ENCODE measurements at places on chromosomes 3 and 15.

- no peak for DNase-seq
Measured at GRCh38 chr3:9749296-9749644, 482 bp upstream of the OGG1 start.

- DNase-seq: no peak
Measured at GRCh38 chr3:160171813-160172212, 53.4 kb upstream of the C3orf80 start.

DNA sequence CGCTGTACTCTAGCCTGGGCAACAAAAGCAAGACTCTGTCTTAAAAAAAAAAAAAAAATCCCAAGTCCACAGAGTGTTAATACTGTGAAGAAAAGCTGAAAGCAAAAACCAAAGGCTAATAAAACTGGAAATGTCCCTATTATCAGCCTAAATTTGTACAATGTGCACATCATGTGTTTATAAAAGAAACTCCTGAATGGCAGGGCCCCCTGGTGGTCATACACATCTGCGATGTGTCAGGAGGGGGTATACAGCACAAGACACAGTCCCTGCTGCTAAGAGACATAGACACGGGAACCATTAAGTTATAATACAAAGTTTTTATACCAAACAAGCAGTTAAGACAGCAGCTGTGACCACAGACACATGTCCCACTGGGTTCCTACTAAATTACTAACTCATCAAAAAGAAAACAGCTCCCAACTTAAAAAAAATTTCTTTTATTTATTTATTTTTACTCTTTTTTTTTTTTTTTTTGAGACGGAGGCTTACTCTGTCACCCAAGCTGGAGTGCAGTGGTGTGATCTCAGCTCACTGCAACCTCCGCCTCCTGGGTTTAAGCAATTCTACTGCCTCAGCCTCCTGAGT lies 31.0 kb downstream of the IDH2 start:
- peak; percentile 65 for DNase-seq

DNA sequence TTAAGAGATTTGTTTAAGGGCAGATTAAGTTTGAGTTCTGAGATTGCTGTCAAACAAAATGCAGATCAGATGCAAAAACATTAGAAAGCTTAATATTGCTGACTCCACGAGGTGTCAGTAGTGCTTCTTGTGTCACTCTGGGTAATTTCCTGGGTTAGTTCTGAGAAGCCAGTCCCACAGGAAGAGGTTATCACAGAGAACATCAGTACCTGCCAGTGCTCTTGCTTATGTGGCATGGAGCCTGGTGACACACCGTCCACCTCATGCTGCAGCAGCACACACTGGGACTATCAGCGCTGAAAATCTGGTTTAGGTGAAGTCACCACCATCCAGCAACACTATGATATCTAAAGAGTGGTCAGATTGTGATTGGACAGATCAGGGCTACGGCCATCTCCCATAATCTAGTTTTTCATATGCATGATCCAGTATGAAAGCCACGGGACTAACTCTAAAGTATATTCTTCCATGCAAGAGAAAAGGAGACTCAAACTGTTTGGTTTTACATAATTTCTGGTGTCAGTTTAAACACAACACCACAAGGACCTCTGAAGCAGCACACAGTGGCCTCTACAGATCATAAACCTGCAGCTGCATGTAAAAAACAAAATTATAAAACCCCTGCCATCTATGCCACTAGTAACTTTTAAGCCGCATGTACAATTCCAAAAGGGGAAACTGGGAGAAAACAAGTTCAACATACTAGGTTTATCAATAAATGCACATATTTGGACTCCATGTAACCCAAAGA lies 36.1 kb upstream of the MYO5C start:
- peak; percentile 56 for DNase-seq

- no peak for DNase-seq
Measured at GRCh38 chr15:100230784-100231183, 111.0 kb downstream of the ADAMTS17 start.

DNA sequence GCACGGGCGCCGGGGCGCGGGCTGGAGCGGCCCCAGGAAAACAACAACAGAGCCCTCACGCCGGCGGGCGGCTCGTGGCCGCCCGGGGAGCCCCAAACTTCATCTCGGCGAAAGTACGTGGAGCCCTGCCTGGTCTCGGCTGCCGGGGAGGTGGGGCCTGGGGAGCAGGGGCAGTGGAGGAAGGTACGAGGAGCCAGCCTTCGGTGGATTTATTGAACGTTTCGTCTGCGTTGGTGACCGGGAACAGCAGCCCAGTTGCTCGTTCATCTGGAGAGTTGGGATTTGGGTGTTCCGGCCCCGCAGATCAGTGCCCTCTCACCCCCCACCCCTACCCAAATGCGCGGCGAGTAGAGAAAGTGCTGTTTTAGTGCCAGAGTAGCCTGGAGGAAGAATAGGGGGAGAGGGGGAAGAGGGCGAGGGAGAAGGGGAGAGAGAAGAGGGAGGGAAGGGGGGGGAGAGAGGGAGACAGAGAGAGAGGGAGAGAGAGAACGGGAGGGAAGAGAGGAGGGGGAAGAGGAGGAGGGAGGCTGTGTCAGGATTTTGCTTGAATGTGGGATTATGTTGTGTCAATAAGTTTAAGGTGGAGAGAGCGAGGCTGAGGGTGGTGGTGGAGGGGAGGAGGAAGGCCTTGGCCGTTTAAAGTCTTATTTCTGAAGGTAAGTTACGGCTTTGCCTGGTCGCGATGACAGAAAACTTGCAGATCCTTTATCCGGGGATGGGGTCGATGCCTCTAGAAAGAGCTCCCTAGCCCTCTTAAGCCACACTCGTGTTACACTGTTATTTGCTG lies 970 bp downstream of the BBX start:
- no peak for DNase-seq

DNA sequence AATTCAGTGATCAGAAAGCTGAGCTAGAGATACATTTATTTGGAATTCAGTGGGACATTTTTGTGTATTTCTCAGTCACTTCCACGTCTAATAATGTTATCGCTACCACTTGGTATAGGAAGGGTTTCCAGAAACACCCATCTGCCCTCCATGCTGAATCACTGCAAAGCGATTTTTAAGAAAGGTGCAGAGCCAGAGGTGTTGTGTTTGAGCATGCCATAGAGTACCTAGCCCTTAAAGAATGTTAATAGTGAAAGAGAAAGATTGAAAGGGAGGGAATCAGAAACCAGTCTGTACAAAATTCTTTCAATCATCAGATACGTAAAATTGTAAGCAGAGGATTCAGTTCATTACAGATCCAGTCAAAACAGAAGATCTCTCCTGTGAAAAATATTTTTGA lies 80.1 kb upstream of the ARL6 start:
- no peak for DNase-seq

GRCh38 chr3:83002869-83003445 lies 1241.5 kb upstream of the GBE1 start:
- no peak for DNase-seq

DNA sequence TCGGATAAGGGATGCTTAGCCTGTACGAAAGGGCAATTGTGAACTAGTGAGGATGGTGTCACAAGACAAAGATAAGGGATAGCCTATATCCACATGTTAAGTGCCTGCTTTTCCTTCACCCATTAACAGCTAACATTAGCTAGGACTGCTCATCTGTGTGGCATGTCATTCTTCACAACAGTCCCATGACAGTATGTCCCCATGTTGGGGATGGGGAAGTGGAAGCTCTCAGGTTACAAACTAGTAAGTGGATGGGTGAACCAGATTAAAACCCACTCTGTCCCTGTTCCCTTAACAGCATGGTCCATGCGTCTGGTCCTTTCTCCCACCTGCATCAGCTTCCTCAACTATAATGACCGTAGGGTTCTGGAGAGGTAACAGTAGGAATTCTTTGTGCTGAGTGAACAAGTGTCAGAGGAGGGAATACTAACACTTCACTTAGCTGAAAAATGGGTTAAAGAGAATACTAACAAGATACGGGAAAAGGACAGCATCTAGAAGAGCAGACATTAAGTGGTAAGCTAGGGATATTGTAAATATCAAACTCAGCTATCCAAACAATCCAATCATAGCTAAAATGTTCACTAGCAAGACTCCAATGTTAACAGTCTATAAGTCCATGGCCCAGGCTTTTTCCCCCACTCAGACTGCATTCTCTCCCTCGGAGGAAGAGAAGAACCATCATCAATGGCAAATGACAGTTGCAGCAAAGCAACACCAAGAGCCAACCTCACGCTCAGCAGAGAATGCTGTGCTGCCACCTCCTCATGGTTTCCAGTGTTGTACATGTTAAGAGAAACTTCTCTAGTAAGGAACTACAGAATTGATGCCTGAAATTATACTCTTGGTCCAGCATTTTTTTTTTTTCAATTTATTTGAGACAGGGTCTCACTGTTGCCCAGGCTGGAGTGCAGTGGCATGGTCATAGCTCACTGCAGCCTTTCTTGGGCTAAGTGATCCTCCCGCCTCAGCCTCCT lies 5.0 kb downstream of the RPLP1 start:
- no peak for DNase-seq

DNA sequence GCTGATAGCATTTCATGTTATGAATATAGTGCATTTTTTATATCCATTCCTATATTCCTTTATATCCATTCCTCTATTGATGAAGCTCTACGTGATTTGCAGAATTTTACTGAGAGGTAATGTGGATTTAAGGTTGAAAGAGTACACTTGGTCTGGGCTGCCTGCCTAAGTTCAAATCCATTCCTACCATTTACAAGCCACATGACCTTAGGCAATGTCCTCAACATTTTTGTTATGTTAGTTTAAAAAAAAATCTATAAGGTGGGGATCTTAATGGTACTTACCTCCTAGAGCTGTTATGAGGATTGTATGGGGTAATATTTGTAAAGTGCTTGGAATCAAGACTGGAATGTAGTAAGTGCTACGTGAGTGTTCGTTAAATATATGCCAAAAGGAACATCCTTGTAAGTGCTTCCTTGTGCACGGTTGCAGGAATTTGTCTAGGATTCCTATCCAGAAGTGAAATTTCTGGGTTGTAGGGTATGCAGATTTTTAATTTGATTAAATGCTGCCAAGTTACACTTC lies 11.2 kb upstream of the VEPH1 start:
- DNase-seq: no peak

DNA sequence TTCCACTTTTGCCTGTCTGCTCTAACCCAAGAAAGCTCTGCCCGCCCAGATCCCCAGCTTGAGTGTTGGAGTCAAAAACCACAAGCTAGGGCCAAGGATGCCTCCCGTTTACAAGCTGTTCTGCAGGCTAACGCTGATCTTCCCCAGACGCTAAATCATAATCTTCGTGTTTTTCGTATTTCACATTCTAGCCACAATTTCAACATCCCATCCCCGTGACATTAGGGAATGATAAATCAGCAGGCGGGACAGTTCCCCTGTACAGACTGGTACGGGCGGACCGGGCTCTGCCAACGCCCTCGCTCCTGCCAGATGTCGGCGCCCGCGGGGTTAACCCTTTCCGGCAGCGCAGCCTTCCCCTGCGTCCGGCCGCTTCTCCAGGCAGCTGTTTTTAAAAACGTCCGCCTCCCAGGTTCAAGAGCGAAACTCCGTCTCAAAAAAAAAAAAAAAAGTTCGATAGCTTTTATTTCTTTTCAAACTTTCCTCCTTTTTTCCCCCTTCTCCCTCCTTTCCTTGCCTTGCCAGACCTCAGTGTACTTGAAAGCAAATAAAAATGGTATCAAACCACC lies 81.0 kb upstream of the BNC1 start:
- no peak for DNase-seq

DNA sequence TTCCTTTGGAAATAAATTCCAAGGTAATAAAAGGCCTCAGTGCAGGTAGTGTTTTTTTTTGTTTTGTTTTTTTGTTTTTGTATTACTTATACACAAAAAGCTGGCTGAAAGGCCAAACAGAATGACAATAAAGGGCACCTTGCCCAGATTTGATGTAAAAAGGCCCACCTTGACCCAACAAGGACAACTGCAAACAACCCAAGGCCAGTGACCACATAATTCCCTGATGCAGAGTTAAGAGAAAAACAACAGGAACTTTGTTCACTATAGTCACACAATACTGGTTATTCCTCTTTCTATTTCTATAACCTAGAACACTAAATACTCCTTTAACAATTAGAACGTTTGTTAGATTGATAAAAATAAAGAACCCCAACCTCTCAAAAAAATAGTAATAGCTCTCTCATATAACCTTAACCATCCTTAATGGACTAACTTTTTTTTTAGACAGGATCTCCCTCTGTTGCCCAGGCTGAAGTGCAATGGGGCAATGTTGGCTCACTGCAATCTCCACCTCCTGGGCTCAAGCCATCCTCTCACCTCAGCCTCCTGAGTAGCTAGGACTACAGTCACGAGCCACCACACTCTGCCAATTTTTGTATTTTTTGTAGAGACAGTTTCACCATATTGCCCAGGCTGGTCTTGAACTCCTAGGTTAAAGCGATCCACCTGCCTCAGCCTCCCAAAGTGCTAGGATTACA lies 113.3 kb downstream of the MAGI1 start:
- no peak for DNase-seq

- DNase-seq: no peak
Measured at GRCh38 chr3:170024581-170024980, 13.2 kb upstream of the GPR160 start.

DNA sequence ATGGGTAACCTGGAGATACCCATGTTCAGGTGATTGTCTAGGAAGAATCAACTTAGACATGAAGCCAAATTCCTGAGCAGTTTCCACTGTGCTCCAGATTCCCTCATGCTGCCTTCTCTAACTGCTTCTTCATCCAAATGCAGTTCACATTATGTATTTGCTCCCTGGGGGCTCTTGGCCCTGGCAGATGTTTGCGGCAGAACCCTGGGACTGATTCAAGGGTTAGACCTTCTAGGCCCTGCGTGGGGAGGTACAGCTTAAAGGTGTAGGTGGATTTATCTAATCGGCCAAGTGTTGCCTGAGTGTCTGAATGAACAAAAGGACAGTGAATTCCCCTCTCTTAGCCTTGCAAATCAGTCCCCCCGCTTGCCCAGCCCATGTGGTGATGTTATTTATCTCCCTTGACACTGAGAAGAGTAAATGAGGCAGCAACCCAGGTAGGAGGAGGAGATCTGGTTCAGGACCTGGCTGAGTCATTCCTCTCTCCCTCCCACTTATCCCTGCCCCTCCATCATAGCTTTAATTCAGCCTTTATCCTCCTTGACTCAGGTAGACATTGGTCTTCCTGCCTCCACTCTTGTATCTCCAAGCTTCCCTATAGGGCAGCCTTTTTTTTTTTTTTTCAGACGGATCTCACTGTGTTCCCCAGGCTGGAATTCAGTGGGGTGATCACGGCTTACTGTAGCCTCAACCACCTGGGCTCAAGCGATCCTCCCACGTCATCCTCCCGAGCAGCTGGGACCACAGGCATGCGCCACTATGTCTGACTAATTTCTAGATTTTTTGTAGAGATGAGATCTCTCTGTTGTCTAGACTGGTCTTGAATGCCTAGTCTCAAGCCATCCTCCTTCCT lies 54.8 kb downstream of the MAGEF1 start:
- DNase-seq: peak; percentile 23

DNA sequence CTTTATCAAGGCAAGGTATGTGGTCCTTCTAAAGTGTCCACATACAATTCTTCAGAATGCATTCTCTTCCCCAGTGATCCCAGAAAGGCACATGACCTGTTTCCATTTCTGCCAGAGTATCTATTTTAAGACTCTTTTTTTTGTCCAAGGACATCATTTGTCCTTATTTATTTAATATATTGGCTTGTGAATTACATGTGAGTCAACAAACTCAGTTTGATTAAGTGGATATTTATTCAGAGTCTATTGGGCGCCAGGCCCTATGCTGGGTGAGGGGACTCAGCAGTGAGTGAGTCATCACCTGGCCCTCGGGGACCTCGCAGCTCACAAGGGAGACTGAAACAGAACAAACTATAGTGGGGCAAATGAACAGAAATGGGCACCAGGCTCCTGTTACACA lies 136.8 kb downstream of the SNRK start:
- DNase-seq: peak; percentile 16

All from astrocyte of the cerebellum (primary cell).